ENCODE measurements at places on chromosomes 1 and 21. TPM values are rescaled to one million over a fixed set of nuclear protein-coding genes. Genes with fewer than 3 reads are reported as not detected.

DNA sequence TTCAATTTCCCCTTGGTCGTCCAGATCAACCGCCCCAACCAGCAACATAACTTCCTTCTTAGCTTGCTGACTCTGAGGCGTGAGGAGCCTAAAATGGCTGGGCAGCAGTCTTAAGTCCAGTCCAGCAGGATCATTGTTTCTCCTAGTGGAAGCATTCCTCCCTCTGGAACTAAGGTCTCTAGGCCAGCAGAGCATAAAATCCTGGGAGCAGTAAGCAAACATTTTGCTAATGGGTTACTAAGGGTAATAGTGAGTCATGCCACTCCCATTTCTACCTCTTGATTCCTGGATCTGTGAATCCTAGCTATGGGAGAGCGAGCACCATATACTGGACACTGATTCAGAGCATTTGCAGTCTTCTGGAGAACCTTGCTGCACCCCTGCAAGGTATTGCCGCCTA, 59.9 kb downstream of the ADSS2 start:
- DNase-seq = no peak

DNA sequence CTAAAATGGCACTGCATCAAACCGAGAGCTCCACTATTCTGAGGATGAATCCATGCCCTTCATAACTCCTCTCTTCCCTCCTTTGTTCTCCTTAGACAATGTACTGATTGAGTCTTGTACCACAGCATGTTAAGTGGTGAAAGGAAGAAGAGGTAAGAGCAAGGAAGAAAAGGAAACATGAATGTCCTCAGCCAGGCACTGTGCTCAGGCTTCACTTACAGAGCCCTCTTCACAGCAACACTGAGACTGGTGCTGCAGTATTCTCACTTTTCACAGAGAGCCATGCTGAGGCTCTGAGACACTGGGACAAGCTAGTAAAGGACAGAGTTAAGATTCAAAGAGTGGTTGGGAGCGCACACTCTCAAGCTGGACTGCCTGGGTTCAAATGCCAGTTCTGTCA, 143.5 kb downstream of the AKT3 start:
- no peak for DNase-seq

DNA sequence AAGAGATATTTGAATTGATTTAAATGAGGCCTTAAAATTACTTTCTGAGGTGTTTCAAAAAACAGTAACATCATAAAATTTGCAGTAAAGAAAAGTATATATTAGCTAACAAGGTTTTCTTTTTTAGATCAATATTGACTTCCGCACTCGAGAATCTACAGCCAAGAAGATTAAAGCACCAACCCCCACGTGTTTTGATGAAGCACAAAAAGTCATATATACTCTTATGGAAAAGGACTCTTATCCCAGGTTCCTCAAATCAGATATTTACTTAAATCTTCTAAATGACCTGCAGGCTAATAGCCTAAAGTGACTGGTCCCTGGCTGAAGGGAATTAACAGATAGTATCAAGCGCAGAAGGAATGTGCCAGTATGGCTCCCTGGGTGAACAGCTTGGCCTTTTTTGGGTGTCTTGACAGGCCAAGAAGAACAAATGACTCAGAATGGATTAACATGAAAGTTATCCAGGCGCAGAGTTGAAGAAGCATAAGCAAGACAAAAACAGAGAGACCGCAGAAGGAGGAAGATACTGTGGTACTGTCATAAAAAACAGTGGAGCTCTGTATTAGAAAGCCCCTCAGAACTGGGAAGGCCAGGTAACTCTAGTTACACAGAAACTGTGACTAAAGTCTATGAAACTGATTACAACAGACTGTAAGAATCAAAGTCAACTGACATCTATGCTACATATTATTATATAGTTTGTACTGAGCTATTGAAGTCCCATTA, 3.6 kb downstream of the RGS1 start:
- no peak for DNase-seq

HES4 gene
- 30.5 TPM for total RNA-seq

RGS18 gene
- total RNA-seq = 4.3 TPM

AMPD1 gene
- not detected for total RNA-seq

VASH2 gene
- total RNA-seq = 0.94 TPM

DNA sequence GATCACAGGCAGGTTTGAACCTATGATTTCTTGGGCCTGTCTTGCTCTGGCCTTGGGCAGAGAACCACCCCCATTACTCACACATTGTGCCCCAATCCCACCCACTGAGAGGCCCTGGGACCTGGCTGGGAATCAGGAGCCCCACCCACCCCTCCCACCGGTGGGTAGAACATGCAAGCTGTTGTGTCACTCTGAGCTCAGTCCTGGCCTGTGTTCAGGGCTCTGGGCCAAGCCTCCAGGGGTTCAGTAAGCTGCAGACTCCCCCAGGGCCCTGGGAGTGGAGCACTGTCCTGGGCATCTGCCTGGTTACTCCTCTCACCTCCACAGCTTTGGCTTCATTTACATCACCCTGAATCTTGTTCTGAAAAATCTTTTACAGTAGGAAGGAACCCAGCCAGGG, 270.5 kb downstream of the RRAGC start:
- no peak for DNase-seq

CNIH3 gene
- total RNA-seq = 6.7 TPM

DNA sequence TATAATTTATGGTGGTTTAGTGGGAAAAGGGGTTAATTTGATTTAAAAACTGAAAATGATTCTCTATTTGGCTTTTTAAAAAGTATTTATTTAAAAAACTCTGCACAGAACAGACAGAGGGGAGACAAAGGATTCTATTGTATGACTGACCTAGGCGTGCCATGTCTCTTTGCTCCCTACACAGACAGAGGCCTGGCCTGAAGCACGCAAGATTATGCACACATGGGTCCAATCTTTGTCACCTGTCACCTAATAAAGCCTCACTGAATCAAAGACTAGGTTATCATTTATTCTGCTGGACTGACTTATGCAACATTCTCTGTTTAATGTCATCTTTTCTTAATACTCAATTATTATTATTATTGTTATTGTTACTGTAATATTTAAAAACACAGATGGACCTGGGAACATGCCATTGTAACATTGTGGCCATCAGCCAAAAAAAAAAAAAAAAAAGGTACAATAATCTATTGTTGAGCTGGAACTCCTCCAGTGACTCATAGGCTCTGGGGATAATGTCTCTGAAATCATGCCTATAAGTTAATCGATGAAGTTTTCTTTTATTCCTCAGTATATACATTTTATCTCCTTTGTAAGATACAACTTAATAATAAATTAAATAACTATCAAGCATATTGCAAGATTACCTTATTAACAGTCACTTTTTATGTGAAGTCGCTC, 112.1 kb downstream of the RUNX1 start:
- no peak for DNase-seq

ZNF648 gene
- total RNA-seq = 0.53 TPM

- no peak for DNase-seq
Measured at GRCh38 chr1:1620433-1621139, 5.3 kb downstream of the MIB2 start.

GRCh38 chr1:84985365-84985764, 11.5 kb downstream of the MCOLN2 start:
- DNase-seq = no peak

GRCh38 chr1:210129092-210129491, 103.5 kb upstream of the SERTAD4 start:
- DNase-seq = no peak
